T-helper 17 cell (primary cell): ENCODE measurements at places on chromosomes 13 and 19.

- DNase-seq = no peak
Measured at GRCh38 chr13:34730961-34731360, 211.1 kb upstream of the NBEA start.

- no peak for DNase-seq
Measured at GRCh38 chr19:954672-955494, 29.0 kb downstream of the ARID3A start.

- DNase-seq = no peak
Measured at GRCh38 chr13:37229931-37230330, 124.5 kb upstream of the CSNK1A1L start.

DNA sequence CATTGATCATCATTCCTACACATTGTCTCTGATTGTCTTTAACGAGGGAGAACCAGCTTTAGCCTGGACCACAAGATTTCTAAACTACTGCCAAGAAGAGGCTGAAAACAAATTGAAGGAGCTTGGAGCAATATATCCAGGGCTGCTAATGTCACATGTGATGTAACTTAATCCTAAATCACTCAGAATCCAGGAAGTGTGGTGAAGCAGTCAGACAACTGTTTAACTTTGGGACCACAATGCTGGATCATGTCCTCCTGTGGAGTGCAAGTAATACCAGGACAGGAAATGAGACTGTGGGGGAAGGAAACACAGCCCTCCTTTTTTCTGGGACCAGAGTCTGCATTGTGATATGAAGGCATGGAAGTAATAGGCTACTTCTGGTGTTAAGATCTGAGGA is 430.2 kb downstream of the KCTD12 start:
- no peak for DNase-seq

- no peak for DNase-seq
Measured at GRCh38 chr19:14166999-14167575, 30.7 kb upstream of the ASF1B start.

GRCh38 chr19:36392916-36393673 is 14.1 kb upstream of the ZFP14 start:
- no peak for DNase-seq

DNA sequence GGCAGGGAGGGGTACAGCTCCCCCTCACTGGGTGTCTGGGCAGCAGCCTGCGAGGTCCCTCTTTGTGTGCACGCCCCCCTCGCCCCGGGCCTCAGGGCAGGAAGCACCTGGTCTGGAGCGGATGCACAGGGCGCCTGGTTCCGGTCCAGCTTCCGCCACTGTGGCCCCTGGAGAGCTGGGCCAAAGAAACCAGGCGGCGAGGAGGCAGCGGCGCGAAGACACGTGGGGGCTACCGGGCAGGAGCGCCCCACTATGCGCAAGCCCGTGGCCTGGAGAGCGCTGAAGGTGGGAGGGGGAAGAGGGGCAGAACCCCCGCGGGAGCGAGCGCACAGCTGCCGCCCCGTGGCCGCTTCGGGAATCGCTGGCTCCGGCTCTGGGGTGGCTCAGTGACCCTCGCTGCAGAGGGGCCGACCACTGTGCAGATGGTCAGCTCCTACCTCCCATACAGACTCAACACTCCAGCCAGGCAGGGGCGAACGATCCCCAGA is 1.7 kb upstream of the LYL1 start:
- DNase-seq = peak; percentile 60

- DNase-seq = no peak
Measured at GRCh38 chr19:41427647-41428480, 690 bp upstream of the B3GNT8 start.

GRCh38 chr19:45267296-45267695 is 16.2 kb downstream of the MARK4 start:
- DNase-seq = no peak

- DNase-seq = no peak
Measured at GRCh38 chr13:44818016-44818415, 171.3 kb downstream of the NUFIP1 start.

GRCh38 chr19:42567567-42567966 is 27.2 kb downstream of the CEACAM8 start:
- no peak for DNase-seq

GRCh38 chr13:90498816-90499215 is 848.7 kb upstream of the MIR17HG start:
- DNase-seq = no peak

- no peak for DNase-seq
Measured at GRCh38 chr13:28744091-28744536, 25.3 kb upstream of the SLC46A3 start.

DNA sequence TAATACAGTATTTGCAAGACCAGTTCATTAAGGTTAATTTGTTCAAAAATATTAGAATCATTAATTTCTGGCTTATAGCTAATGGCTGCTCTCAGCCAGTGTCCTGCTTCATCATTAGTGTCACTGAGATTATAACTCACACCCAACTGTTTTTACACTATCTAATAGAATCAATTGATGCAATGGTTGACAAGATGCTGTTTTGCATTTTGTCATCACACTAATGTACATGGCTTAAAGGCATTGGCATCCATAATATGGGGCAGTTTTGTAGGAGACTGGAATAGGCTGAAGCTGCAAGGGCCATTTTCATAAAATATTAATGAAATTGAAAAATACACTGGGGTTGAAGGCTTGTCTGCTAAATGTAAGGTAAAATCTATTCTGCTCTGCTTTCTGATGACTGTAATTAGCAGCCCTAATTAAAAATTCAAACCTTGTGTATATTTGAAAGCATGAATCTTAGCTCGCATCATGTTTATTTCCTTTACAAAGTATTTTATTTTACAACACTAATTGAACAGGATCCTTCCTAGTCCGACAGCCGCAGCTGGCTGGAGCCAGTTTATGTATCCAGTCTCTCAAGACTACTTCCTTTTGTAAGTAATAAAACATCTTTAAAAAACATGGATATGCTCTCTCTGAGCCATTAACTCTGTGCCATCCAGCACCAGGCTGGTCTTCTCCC is 296.7 kb downstream of the POU4F1 start:
- DNase-seq = no peak

- DNase-seq = peak; percentile 84
Measured at GRCh38 chr19:43555185-43555770, 20.0 kb downstream of the XRCC1 start.

GRCh38 chr13:73593199-73593765 is 534.5 kb downstream of the KLF5 start:
- DNase-seq = no peak

GRCh38 chr19:1935484-1936208 is 5.3 kb upstream of the CSNK1G2 start:
- DNase-seq = no peak

DNA sequence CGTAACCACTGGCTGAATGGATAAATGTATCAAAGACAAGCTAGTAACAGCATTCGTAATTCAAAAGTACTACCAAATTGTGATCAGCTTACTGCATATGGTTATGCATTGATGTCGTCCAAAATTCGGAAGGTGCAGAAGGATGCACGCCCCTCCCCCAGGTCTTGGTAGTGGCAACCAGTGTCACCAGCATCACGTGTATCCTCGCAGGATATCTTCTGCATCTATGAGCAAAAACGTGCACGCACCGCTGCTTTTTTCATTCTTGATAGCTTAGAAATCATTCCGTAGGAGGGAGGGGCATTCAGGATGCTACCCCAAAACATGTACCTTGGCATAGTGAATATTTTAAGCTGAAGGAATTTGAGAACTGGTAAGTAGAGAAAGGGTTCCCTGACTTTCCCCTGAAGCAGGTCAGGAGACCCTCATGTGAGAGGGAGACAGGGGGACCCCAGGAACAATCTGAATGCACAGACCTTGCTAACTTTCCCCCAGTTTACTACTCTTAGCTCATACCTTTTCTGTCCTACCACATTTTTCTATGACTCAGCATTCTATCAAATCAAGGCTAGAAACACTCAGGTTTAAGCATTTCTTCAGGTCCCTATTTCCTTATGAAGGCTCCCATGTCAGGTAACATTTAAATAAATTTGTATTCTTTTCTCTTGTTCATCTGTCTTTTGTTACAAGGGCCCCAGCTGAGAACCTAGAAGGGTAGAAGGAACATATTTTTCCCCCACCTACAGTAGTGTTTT is 61.2 kb upstream of the TM9SF2 start:
- DNase-seq = no peak

DNA sequence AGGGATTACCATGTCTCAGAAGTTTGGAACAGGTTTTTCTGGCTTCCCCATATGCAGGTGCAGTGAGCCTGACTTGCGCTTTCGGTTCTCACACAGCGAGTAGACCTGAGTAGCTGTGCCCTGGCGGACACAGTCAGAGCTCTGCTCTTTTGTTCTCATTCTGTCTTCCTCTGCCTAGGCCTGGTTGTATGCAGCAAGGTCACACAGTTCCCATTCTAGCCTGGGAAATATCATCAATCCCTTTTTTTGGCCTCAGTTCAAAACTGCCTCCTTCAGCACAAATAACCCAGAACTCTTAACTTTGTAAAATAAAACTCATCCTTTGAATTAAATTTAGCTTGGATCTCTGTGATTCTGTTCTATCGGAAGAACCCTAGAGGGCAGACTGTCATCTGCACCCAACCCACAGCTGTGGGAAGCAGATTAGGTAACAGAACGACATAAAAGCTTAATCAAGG is 10.2 kb downstream of the OXGR1 start:
- no peak for DNase-seq

DNA sequence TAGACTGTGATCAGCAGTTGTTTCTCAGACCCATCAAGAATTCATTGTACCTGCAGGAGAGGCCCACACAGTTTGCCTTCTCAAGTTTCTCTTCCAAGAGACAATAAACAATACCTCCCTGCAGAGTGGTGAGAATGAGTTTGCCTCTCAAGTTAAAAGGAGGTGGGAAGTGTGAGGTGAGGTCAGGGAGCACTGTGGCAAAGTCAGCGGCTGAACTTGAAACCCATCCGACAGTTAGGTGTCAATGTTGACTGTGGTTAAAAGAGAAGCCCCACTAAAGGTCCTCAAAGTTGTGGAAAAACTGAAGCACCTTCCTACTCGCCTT is 72.9 kb upstream of the TSC22D1 start:
- no peak for DNase-seq

DNA sequence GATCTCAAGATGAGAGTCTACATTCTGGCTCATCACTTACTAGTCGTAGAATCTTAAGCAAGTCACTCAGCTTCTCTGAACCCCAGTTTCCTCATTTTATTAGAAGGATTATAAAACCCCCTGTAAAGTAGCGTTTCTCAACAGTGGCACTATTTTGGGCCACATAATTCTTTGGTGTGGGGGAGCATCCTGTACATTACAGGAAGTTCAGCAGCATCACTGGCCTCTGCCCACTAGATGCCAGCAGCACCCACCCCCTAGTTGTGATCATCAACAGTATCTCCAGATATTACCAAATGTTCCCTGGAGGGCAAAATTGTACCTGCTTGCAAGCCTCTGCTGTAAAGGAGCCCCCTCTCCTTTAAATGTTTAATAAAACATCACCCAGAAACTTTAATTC is 22.6 kb downstream of the STARD13 start:
- no peak for DNase-seq

DNA sequence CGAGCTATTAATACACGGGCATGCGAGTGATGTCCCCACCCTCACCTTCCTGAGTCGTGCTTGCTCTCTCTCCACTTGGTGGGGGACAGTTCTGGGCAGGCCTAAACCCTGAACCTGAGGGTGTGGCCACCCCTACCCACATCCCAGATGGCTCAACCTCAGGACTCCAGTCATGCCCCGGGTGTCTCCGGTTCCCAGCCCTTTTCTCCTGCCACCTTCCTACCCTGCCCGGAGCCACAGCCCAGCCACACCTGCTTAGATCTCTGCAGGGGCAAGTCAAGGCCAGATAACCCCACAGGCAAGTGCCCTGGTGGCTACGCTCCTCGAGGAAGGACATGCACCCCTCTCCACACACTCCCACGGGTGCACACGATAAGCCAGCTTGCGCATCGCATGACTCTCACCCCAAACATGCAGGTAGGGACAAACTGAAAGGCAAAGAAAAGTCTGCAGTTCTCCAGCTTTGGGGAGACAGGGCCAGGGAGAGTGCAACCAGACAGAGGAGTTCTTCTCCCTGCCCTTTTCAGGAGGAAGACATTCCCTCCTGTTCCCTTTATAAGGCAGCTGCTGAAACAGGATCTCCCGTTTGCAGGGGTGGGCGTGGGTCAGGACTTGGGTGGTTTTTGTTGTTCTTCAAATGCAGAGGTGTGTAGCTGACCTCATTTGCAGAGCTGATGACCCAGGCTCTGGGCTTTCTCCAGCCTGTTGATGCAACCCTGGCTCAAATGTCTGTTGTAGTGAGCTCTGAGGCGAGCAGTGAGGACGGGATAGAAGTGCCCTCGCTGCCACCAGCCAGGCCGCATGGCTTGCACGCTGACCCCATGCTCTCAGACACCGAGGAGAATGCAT is 88.6 kb downstream of the DPF1 start:
- DNase-seq = no peak

DNA sequence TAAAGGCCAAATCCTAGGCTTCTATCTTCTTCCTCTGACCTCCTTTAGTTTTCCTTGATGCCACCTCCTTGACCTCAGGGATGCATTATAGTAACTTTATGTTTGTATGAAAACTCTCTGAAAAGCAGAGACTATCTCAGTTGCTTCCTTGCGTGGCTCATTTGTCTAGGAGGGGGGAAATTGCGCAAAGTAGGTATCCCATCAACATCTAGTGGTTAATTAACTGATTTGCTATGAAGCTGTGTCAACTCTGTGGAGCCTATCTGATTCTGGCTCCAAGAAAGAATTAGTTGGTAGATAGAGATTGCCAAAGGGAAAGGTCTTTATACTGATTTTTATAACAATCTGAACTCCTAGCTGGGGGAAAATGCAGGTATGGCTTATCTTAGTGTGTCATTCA is 82.1 kb upstream of the FRY start:
- no peak for DNase-seq

GRCh38 chr19:57816652-57817051 is 1.9 kb upstream of the ZNF552 start:
- DNase-seq = no peak

DNA sequence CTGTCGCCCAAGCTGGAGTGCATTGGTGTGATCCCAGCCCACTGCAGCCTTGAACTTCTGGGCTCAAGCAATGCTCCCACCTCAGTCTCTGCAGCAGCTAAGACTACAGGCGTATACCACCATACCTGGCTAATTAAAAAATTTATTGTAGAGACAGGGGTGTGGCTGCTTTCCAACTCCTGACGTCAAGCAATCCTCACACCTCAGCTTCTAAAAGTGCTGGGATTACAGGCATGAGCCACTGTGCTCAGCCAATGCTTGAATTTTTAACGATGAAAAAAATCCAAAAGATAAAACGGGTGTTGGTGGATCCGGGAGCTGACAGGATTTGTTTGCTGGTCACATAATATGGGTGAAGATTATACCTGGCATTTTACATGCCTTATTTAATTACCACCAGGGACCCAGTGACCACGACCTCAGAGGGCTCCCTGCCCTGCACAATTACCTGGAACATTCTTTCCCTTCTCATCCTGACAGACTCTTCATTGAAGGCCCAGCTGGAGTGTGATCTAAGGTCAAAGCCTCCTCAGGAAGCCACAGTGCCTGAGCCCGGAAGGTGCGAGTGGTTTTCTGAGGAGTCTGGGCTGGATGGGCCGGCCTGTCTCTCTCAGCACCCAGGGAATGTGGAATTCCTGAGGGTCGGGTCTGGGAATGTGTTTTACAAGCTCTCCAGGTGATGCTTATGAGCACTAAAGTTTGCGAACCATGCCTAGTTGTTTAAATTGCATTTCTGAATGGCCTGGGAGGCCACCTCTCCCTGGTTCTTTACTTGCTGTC is 193.3 kb downstream of the USP12 start:
- DNase-seq = no peak

- DNase-seq = no peak
Measured at GRCh38 chr19:30792561-30793505, 420.6 kb downstream of the ZNF536 start.
